CD4-positive, alpha-beta T cell treated with Interleukin-12 subunit alpha and Interleukin-12 subunit beta, for 1 hour (primary cell): ENCODE measurements at places on chromosomes 5 and 9.

- no peak for DNase-seq
These were observed 271.1 kb upstream of the MVB12B start for GRCh38 chr9:126055381-126055985.

DNA sequence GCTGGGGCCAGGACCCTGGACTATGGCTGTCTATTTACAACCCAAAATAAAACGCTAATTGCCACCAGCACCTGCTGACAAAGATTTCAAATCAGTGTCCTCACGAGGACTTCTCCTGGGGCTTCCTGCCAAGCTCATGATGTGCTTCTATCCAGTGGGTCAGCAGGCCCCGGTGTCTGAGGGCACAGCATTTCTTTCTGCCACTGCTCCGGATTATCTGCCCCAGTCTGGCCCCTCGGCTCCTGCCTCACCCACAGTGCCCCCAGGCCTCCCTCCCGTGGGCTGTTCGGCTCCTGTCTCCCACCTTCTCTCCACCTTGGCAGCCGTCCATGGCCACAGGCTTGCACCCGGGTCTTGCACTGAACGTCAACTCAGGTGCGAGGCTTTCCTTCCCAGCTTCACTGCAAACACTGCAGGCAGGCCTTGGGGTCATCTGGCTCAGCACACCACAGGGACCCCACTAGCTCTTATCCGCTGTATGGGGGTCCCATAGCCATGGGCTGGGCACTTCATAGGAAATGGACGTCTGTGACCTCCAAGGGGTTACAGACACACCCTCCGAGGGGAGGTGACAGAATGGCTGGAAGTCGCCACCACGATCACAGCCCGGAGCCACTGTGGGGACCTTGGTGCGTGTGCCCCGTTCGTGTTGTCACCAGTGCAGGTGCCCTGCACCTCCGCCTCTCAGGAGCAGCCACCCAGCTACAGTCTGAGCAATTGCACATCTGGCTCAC is 43.8 kb upstream of the FCN1 start:
- no peak for DNase-seq

- no peak for DNase-seq
These were observed 53.9 kb downstream of the ERAP1 start for GRCh38 chr5:96753848-96754247.

DNA sequence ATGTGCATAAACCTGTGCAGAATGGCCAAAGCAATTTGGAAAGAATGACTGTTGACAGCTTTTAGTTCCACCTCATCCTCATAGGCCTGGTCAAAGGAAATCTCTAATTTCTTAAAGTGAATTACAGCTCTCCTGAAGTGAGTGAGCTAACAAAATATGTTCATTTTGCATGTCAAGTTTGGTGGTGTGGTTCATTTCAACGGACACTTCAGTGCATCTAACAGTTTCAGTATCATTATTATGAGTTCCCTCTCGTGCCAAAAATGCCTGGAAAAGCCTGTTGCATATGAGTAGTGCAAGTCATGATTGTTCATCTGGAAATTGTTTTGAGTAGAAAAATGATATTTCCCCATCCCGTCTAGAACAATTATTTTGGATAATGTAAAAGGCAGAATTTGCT is 53.2 kb upstream of the HMHB1 start:
- DNase-seq: no peak

GRCh38 chr9:119961774-119962424 is 592.7 kb upstream of the BRINP1 start:
- DNase-seq: no peak

- no peak for DNase-seq
These were observed 1.1 kb downstream of the TIGD6 start for GRCh38 chr5:149999359-149999758.

GRCh38 chr5:145718956-145719355 is 116.2 kb downstream of the PRELID2 start:
- no peak for DNase-seq

GRCh38 chr9:89441986-89442385 is 55.9 kb downstream of the SEMA4D start:
- no peak for DNase-seq

DNA sequence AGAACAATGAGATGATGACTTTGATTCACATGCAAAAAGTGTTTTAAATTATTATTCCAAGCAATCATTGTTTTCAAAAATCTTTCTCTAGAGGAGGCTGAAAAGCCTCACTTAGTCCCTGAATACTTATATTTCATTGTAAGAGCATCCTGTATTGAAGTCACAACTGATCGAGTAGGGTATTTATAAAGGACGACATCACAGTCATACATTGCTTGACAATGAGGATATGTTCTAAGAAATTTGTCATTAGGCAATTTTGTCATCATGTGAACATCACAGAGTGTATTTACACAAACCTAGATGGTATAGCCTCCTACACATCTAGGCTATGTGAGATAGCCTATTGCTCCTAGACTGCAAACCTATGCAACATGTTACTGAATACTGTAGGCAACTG is 510.4 kb upstream of the RGMB start:
- DNase-seq: no peak

- DNase-seq: no peak
These were observed 175.5 kb downstream of the ANXA1 start for GRCh38 chr9:73327149-73327548.

DNA sequence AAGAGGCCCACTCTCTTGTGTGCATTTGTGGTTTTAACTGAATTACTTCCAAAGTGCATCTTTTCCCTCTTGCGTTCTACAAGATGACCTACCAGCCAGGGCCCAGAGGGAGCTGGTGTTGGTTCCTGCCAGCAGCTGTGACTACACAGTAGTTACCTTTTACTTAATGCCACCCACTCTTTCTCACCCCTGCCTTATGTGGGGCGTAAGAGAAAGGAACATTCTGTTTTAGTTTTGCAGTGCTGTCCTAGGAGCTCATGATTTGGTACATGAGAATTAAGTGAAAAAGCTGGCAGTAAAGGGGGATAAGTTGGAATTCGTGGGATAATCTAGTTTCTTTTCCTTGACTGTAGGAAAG is 45.4 kb downstream of the RCL1 start:
- no peak for DNase-seq

DNA sequence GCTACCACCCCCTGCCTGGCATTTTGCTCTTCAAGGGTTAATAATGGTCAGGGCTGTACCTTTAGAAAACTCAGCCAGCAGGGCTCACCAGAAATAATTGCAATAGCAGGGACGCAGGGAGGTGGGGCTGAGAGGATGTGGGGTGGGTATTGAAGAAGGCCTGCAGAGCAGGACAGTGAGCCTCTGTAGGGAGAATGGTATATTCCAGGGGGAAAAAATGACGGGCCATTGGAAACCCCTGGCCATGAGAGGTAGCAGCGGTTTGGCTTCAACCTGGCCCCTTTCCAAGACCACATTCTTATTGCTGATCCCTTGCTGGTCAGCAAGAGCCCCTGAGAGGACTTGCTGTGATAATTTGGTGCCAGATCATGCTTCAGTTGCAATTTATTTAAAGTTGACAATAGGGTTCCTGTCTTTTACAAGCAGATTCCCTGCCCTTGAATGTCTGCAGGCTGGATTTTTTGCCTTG is 36.7 kb upstream of the CTNNA1 start:
- DNase-seq: no peak

GRCh38 chr5:178450121-178451028 is 139.8 kb downstream of the COL23A1 start:
- no peak for DNase-seq

GRCh38 chr9:98330831-98331230 is 75.4 kb upstream of the TBC1D2 start:
- no peak for DNase-seq

GRCh38 chr9:9133526-9133925 is 1333.9 kb upstream of the DMAC1 start:
- DNase-seq: no peak

GRCh38 chr5:158948376-158948886 is 151.3 kb downstream of the EBF1 start:
- DNase-seq: no peak

DNA sequence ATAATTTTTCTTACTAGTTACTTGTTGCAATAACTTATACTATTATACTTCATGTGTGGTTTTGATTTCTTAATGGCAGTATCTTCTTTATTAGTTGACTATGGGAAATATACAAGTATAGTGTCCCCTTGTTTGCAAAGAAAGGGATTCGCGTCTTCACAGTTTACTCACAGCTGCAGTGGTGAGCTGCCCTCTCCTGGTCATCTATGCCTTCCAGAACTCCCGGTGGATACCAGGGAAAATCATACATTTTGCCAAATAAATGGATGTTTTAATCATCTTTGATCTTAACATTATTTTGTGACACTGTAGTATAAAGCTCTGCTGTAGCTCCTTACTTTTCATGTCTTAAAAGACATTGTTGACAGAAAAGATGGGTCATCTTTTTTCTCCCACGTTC is 142.0 kb downstream of the ZCCHC7 start:
- no peak for DNase-seq

- no peak for DNase-seq
These were observed 27.1 kb downstream of the IRX4 start for GRCh38 chr5:1855596-1855995.

GRCh38 chr5:112978836-112979235 is 2.2 kb downstream of the DCP2 start:
- DNase-seq: no peak

DNA sequence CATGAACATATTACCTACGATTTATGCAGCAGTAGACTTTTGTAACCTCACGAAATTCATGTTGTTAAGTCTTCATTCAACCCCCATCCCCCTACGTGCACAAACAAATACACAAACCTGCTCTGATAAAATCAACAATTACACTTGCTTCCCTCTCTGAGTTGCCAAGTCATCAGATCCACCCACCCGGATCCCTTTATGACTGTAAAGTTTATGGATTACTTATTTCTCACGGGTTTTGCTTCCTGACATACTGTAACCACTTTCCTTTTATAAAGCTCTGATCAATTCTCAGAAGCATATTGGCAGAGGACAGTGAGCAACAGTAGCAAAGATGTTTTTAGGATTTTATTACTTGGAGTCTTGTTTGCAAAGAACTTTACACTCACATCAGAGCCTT is 70.5 kb downstream of the MLLT3 start:
- DNase-seq: no peak

DNA sequence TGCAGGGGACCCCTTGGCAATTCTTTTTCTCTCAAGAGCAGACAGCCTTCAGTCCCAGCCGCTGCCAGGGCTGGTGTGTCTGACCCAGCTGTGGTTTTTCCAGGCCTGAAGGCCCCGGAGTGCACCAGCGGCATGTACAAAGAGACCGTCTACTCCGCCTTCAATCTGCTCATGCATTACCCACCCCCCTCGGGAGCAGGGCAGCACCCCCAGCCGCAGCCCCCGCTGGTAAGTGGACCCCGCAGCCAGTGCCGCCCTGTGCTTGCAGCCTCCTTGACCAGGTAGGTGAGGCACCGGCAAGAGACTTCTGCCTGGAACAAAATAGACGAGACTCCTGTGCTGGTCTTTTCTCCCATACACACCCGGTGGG is 1.3 kb downstream of the TCF7 start:
- DNase-seq: no peak

DNA sequence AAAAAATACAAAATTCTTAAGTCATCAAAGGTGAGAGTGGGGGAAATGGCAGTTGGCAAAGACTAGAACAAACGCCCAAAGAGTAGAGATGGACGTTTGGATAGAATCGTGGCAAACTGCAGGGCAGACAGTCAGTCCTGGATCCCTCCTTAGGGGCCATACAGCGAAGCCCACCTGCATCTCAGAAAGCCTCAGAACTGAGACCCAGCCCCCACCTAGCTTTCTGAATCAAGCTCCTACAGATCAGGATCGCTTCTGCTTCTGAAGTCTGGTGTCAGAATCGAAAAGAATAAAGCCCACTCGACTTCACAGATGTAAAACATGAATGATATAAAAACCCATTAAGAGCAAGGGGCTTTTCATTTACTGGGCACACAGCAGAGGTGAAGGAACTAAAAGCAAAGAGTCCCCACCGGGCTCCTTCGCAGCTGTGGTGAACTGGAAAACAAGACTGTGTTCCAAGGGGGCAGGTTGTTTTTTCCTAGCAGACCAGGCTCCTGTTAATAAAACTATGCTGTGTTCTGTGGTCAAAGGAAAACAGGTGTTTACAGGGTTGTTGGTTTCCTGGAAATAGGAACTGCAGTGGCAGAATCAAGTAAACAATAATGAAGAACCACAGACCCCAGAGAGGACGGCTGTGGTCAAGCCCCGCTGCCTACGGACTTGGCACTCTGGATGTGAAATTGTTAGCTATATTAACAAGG is 91.8 kb downstream of the TLE1 start:
- no peak for DNase-seq

DNA sequence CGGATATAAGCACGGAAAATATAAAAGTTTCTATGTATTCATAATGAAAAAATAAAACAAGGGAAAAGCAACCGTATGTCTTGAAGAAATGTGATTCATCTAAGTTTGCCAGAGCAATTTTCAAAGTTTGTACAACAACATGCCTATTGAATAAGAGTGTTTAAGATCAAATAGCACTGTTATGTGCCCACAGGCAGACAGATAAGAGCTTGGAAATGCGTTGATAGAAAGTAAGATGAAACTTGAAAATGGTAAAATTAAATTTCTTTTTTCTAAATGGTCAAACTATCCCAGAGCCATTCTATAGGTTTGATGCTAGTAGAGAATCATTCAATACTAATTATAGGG is 189.4 kb downstream of the FANCC start:
- DNase-seq: no peak

DNA sequence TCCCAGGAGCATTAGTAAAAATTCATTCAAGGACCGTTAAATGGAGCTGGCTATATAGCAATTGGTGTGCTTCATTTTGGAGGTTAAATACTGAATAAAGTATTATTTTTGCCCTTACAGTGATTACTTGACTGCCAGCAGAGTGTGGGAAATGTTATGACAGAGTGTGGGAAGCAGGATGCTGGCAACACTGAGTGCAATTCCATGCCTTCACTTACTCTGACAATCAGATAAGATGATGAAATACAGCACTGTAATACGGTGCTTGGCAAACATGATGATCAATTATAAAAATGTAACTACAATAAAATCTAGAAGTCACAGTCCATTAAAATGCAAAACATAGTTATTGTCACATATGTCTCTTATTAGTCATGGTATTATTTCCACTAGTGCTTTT is 651.3 kb downstream of the PTPRD start:
- DNase-seq: no peak

GRCh38 chr9:94624629-94625028 is 14.7 kb downstream of the FBP1 start:
- no peak for DNase-seq

DNA sequence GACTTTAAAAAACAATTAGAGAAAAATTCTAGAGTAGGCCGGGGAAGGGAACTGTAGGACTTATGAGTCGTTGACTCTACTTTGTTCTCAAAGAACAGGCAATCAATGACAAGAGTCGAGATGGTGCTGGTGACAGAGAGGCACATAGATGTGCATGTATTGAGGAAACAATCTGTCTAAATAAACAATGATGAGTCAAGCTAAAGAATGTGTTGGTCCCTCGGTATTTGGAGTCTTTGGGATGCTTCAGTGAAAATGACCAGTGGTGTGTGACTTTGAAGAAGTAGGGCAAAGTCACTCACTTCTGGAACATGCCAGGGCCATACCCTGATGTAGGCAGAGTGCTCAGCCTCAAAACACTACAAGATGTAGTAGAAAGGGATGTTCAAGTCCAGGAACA is 288.1 kb upstream of the PANK3 start:
- no peak for DNase-seq
